Mesenteric fat pad (tissue), 1 donor: ENCODE measurements at places on chromosomes 6 and 20.

GRCh38 chr20:36887752-36888090 lies 11.8 kb downstream of the TLDC2 start:
- DNase-seq, result no peak

- DNase-seq, result no peak
Measured at GRCh38 chr6:168100803-168101589, 22.0 kb upstream of the FRMD1 start.

GRCh38 chr6:128323011-128323410 lies 197.4 kb downstream of the PTPRK start:
- no peak for DNase-seq

GRCh38 chr20:43508604-43509040 lies 1.1 kb downstream of the L3MBTL1 start:
- DNase-seq, result no peak

DNA sequence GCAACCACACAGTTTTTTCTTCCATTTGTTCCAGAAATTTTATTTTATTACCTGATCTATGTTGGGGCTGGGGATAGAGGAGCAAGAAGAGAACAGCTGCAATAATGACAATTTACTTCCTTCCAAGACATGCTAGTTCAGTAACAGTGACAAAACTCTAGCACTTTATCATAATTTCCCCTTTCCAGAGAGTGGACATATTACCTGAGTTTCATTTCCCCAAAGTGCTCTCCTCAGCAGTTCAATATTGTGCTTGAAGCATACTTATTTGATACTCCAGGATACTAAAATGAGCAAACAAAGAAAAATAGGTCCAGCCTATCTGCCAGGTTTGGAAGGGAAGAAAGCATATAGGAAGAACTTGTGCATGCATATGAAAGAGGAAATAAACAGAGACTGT lies 157.7 kb downstream of the ID4 start:
- no peak for DNase-seq

- DNase-seq, result no peak
Measured at GRCh38 chr20:9035126-9035525, 33.8 kb upstream of the PLCB4 start.
